ENCODE measurements at places on chromosomes 2 and 18.

- no peak for DNase-seq
These were observed 111.0 kb downstream of the RBM43 start for GRCh38 chr2:151150331-151151320.

GRCh38 chr2:221969087-221969829 lies 329.5 kb downstream of the PAX3 start:
- peak; percentile 49 for DNase-seq

GRCh38 chr2:235598532-235599531 lies 105.0 kb downstream of the AGAP1 start:
- no peak for DNase-seq

- peak; percentile 23 for DNase-seq
These were observed at the start of gene TUBB6 for GRCh38 chr18:12307701-12308385. TSS of gene TUBB6 (plus strand) at chr18:12308241. CDS start at chr18:12308293, 52 bp downstream.

- no peak for DNase-seq
These were observed 33.3 kb downstream of the DOCK10 start for GRCh38 chr2:225008935-225009334.

- no peak for DNase-seq
These were observed 89.8 kb downstream of the STPG4 start for GRCh38 chr2:47065343-47065742.

- no peak for DNase-seq
These were observed 44.0 kb downstream of the COBLL1 start for GRCh38 chr2:164797627-164798026.

DNA sequence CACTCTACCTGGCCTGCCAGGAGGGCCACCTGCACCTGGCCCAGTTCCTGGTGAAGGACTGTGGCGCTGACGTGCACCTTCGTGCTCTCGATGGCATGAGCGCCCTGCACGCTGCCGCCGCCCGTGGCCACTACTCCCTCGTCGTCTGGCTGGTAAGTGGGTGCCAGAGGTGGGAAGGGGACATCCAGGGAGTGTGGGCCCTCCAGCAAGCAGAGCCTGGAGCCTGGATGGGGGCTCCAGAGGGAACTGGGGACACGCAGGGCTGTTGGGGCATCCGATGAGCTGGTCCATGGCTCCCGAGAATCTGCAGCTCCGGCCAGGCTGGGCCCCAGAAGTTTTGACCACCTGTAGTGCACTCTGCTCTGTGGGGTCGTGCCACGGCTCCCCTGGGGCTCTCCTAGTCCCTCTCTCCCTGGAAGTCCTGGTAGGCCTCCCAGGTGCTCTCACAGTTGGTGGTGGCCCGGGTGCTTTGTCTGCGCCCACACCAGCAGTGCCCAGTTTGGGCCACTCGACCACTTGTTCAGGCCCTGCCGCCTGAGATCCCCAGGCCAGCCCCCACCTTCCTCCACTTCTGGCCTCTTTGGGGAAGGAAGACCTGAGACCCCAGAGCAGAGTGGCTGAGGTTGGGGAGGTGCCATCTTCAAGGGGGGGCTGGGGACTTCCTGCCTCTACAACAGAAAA lies 4.7 kb downstream of the ESPNL start:
- no peak for DNase-seq

- DNase-seq: no peak
These were observed 266.8 kb downstream of the ALPK2 start for GRCh38 chr18:58362027-58362575.

GRCh38 chr18:12405066-12405465 lies 2.7 kb upstream of the PRELID3A start:
- DNase-seq: no peak

- no peak for DNase-seq
These were observed 354.2 kb downstream of the ZEB2 start for GRCh38 chr2:144165599-144166250.

All from COR-L47 (cell line).